ENCODE measurements at places on chromosomes 16 and 17.

DNA sequence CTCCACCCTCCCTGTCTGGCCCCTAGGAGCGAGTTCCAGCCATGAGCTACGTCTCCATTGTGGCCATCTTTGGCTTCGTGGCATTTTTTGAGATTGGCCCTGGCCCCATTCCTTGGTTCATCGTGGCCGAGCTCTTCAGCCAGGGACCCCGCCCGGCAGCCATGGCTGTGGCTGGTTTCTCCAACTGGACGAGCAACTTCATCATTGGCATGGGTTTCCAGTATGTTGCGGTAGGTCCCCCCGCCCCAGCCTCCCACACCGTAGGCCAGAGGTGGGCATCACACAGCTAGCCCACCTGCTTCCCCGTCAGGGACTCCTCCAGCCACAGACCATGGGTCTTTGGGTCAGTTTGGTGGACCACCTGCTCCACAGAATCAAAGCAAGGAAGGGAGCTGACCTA, 4.2 kb downstream of the SLC2A4 start:
- no peak for DNase-seq

- DNase-seq: no peak
These were observed 35.3 kb upstream of the XYLT2 start for GRCh38 chr17:50310455-50311111.

GRCh38 chr17:28398280-28398981, 7.6 kb downstream of the SLC46A1 start:
- DNase-seq: no peak

DNA sequence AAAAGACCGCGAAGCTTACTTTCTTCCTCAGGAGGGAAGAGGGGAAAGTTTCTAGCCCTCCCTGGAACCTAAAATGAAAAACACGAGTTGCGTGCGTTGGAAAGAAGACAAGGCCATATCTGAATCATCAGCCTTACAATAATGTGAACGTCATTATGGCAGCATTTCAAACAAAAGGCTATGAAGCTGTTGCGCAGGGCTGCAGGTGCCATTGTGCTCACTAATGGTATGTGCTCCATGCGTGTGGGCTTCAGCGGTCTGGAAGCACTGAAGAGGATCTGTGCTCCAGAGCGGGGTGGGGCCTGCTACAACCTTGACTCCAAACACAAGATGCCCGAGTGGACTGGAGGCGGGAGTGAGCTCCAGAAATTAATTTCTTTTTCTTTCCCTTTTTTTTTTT, 12.1 kb upstream of the CYB5B start:
- DNase-seq: no peak

DNA sequence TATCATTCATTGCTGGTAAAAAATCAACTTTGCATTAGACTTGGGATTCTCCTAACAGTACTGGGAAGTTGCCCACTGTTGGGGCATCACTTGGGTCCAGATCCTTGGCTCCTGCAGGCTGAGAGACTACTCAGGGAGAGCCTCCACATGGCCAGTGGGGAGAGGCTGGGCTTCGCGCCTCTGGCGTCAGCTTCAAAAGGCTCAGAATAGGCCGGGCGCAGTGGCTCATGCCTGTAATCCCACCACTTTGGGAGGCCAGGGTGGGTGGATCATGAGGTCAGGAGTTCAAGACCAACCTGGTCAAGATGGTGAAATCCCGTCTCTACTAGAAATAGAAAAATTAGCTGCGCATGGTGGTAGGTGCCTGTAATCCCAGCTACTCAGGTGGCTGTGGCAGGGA, 3.4 kb upstream of the CSHL1 start:
- no peak for DNase-seq

GRCh38 chr17:74744714-74745547, 3.5 kb upstream of the NHERF1 start:
- peak; percentile 96 for DNase-seq

DNA sequence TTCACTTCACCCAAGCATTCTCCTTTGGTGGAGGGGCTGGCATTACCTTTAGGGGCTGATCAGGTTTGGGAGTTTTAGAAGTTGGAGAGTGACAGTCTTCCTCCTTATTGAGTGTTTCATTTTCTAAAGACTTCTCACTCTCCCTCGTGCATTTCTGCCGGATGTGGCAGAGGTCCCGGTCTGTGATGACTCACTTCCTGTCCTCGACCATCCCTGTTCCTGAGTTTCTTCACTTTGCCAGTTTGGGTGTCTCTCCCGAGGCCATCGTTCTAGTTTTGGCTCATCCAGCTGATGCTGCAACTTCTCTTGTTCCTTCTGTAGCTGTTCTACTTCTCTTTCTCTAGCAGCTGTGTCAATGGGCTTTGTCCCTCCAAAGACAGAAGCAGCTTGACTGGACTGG, 104.3 kb downstream of the PHKB start:
- DNase-seq: no peak

DNA sequence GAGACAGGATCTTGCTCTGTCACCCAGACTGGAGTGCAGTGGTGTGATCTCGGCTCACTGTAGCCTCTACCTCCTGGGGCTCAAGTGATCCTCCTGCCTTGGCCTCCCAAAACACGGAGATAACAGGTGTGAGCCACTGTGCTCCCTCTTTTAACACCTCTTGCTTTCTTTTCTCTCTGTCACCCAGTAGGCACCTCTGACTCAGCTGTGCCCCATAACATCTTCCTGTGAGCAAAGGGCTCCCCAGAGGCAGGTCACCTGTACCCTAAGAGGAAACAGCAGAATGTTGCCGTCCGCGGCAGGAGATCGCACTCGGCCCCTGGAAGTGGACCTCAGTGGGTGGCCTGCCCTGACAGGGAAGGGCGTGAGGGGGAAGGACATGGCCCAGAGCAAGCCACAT, 918 bp upstream of the NLRC3 start:
- no peak for DNase-seq

GRCh38 chr17:38741921-38742410, 6.2 kb downstream of the PCGF2 start:
- DNase-seq: no peak

DNA sequence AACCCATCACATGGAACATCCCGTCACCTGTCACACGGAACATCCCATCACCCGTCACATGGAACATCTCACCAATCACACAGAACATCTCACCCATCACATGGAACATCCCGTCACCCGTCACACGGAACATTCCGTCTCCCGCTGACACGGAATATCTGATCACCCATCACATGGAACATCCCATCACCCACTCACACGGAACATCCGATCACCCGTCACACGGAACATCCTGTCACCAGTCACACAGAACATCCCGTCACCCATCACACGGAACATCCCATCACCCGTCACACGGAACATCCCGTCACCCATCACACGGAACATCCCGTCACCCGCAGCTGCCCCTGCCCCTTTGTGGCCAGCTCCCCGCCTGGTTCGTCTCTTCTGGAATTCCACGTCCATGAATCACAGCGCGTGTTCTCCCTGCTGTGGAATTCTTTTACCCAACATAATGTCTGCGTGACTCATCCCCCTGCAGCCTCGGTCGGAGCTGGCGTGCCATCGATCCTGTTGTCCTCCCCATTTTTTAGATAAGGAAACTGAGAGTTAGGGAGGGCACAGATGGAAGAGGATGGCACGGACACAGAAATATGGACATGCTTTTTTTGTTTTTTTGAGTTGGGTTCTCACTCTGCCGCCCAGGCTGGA, 5.6 kb downstream of the CPNE7 start:
- no peak for DNase-seq

DNA sequence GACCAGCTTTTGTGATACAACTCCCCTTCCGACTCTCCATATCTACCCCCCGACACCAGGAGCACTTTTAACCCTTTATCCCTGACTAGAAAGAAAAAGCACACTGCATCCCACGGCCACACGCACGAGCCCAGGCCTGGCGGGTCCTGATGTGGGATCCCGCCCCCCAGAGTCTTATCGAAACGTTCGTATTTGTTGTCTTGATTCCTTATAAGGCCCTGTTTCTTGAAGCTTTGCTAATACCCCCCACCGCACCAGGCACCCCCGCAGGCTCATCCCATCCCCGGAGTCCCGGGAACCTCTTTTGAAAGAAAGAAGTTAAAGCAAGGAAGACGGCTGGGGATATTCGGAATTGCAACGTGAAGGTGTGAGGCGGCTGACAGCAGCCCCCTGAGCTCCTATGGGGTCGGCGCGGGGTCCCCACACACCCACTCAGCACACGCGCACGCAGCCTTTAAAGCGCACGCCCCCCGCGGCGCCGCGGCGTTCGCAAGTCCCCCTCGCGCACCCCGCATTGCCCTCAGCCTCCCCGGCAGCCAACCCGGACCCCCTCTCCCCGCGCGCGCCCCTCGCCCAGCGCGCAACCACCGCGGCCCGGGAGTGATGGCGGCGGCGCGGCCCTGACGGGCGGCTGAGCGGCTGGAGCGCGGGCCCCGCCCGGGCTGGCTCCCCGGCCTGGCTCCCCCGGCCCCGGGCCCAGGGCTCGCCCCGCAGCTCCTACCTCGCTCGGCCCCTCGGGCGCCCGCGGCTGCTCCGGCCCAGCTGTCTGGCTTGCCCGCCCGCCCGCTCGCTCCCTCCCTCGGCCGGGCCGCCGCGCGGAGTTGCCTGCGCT, 448 bp downstream of the STAT5B start:
- DNase-seq: peak; percentile 85

- no peak for DNase-seq
These were observed 126.0 kb downstream of the HS3ST3A1 start for GRCh38 chr17:13475574-13476223.

- no peak for DNase-seq
These were observed 1.9 kb upstream of the NFAT5 start for GRCh38 chr16:69563605-69564580.

DNA sequence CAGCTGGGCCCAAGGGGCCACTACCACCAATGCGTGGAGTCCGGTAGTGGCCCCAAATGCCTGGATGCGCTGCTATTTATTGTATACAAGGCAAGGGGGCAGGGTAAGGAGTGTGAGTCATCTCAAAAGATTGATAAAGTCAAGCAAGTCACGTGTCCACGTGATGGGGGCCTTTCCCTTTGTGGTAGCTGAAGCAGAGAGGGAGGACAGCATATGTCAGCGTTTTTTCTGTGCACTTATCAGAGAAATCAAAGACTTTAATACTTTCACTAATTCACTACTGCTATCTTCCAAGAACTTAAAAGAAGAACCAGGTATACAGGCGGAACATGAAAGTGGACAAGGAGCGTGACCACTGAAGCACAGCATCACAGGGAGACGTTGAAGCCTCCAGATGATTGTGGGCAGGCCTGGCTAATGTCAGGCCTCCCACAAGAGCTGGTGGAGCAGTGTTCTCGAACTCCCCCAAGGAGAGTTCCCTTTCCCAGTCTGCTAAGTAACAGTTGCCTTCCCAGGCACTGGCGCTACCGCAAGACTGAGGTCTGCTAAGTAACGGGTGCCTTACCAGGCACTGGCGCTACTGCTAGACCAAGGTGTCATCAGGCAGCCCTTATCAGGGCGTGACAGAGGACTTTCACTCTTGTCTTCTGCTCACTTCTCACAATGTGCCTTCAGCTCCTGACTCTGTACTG, 10.8 kb upstream of the ASB16 start:
- DNase-seq: no peak

DNA sequence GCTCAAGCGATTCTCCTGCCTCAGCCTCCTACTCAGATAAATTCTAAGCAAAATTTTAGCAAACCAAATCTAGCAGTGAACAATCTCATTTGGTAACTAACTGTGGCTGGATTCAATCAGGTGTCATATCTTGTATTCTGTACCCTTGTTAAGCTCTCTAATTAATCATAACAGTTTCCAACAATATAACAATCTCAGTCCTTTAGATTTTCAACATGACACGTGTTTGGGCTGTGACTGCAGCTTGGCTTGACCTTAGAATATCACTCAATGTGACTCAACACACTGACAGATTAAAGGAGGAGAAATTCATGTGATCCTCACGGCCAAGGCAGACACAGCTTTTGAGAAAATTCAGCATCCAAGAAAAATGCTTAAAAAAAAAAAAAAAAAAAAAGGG, 133.6 kb downstream of the BANP start:
- no peak for DNase-seq

DNA sequence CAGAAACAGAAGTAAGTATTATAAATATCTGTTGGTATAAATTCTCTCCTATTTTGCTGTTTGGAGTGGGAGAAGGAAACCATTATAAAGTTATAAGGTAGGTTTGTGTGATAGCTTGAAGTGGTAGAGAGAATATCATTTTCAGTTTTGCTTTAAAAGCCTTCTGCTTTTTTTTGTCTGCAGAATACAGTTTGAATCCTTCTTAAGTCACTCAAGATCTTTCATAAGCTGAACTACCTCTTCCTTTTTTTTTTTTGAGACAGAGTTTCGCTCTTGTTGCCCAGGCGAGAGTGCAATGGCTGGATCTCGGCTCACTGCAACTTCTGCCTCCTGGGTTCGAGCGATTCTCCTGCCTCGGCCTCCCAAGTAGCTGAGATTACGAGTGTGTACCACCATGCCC, 9.0 kb downstream of the ATAD5 start:
- no peak for DNase-seq

GRCh38 chr16:68384288-68385161, 63.8 kb downstream of the SMPD3 start:
- no peak for DNase-seq

DNA sequence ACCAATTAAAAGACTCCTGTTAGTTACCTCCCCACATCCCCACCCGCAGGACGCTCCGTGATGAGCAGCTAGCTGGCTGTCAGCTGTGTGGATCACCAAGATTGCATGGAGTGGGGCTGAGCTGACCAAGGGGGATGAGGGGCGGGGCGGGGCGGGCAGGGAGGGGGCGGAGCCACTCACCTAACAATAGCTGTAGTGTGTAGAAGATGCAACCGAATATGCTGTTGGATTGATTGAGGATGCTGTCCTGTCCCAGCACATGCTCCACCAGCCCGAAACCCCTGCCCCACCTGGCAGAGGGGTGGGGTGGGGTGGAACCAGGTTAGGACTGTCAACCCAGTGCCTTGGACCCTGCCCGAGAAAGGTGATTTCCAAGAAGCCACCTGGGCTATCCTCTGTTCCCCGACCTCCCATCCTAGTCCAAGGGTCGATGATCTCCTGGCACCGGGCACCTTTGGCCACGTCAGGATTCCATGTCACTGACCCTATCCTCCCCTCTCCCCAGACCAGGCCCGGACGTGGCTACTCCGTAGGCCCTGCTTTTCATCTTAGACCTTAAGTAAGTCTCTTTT, 1.4 kb downstream of the VKORC1 start:
- no peak for DNase-seq

DNA sequence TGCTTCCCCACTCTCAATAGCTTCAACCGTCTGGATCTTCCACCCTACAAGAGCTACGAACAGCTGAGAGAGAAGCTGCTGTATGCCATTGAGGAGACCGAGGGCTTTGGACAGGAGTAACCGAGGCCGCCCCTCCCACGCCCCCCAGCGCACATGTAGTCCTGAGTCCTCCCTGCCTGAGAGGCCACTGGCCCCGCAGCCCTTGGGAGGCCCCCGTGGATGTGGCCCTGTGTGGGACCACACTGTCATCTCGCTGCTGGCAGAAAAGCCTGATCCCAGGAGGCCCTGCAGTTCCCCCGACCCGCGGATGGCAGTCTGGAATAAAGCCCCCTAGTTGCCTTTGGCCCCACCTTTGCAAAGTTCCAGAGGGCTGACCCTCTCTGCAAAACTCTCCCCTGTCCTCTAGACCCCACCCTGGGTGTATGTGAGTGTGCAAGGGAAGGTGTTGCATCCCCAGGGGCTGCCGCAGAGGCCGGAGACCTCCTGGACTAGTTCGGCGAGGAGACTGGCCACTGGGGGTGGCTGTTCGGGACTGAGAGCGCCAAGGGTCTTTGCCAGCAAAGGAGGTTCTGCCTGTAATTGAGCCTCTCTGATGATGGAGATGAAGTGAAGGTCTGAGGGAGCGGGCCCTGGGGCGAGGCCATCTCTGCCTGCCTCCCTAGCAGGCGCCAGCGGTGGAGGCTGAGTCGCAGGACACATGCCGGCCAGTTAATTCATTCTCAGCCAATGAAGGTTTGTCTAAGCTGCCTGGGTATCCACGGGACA, 11.1 kb upstream of the CLEC18A start:
- DNase-seq: peak; percentile 81

- DNase-seq: no peak
These were observed 113.4 kb upstream of the KCNJ16 start for GRCh38 chr17:69961501-69962145.
